ENCODE measurements at places on chromosomes 11 and 22.

DNA sequence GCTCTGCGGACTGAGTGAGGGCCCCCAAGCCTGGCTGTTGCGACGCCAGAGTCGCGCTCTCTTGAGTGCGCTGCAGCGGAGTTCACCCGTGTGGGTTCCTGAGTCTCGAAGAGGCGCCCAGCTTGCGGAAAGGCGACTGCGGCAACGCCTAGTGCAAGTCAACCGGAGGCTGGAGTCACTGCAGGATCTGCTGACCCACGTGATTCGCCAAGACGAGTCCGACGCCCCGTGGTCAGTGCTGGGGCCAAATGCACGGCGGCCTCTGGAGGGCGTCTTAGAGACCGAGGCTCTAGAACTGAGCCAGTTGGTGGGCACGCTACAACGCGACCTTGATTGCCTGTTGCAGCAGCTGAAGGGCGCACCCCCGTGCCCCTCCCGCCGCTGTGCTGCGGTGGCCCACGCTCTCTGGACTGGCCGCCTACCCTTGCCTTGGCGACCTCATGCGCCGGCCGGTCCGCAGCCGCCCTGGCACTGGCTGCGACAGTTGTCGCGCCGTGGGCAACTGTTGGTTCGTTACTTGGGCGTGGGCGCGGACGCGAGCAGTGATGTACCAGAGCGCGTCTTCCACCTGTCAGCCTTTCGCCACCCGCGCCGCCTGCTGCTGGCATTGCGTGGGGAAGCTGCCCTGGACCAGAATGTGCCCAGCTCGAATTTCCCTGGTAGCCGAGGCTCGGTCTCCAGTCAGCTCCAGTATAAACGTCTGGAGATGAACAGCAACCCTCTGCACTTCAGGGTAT lies 32.6 kb downstream of the RRP8 start:
- DNase-seq: no peak

DNA sequence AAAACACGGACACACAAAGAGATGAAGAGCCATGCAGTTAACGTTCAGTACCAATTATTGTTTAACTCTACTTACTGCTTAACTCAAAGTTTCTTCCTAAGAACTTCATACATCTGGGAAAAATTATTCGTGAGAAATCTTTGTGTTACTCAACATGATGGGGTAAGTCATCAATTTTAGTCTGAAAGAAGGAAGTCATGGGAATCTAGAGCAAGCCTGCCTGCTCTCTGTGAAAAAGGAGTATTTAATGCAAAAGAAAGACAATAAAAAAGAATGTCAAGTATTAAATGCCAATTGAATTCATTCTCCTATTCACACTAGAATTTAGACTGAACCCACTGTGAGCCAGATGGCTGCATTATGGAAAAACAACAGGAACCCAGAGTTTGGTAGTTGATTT lies 16.0 kb downstream of the TMEM123 start:
- no peak for DNase-seq

GRCh38 chr11:19433791-19434190 lies 193.0 kb upstream of the E2F8 start:
- no peak for DNase-seq

GRCh38 chr11:2975594-2975993 lies 16.5 kb downstream of the NAP1L4 start:
- DNase-seq: no peak

GRCh38 chr11:44964526-44965209 lies 14.0 kb upstream of the TP53I11 start:
- peak; percentile 73 for DNase-seq

- DNase-seq: no peak
These were observed 12.5 kb upstream of the OR52I2 start for GRCh38 chr11:4569075-4569474.

GRCh38 chr11:74025467-74026166 lies 16.7 kb upstream of the UCP3 start:
- DNase-seq: no peak

- DNase-seq: no peak
These were observed 9.4 kb upstream of the SF1 start for GRCh38 chr11:64787526-64788320.

GRCh38 chr22:19168088-19168890 lies 10.2 kb downstream of the SLC25A1 start:
- no peak for DNase-seq

DNA sequence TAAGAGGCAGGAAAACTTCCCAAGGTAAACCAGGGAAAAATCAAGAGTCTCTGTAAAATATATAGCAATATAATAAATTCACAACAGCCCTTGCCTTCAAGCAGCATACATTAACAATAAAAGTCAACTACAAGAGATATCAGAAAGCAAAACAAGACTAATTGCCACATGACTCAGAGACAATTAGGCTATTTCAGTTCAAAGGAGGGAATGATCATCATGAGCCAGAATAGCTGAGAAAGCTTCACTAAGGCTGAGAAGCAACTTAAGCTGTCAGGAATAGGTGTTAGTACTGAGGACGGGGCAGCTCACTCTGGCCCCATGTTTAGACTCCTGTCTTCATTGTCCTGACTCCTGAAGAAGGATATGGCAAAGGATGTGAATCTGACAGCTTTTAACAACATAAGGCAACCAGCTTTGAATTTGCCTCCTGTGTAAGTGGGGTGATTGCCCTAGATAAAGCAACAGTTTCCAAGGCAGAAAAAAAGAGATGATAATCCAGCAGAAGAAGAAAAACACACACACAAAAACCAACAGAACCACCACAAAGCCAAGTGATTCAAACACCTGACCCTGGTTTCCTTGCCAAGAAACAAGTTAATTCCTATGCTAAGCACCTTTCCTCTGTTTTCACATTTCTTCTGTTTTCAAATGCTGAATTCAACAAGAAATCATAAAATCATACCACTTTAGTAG lies 60.8 kb downstream of the SIK3 start:
- DNase-seq: no peak

DNA sequence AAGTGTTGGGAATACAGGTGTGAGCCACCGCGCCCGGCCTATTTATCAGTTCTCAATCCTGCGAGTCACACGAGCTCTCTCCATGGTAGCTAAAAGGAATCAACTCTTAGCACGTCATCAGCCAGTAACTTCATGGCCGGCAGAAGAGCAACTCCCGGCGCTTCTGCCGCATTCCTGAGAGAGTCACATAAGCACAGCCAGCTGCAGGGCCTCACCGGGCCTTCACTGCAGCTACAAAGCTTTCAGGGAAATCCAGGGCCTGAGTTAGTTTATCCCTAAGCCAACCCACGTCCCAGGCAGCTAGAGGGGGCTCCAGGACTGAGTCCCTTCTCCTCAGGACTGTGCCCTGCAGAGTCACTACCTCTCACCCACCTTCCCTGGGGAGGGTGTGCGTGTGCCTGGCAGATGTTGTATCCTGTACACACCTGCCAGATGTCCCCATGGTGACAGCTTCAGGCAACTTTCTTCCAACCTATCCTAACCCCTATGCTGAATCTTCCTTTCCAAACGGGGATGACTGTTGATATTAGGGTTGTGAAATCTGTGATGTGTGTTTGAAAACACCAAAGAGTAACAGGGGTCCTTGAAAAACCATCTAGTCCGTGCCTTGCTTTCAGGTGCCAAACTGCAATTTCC lies 45.9 kb upstream of the ARFGAP3 start:
- no peak for DNase-seq

- DNase-seq: peak; percentile 6
These were observed 131.9 kb downstream of the ADAMTS15 start for GRCh38 chr11:130580372-130580771.

GRCh38 chr11:2376751-2377451 lies at the start of gene CD81:
Gene CD81, plus strand, starts transcription at chr11:2377310. Its CDS starts 240 bp downstream, at chr11:2377550.
- no peak for DNase-seq
